ENCODE measurements at places on chromosomes 3 and 15.

DNA sequence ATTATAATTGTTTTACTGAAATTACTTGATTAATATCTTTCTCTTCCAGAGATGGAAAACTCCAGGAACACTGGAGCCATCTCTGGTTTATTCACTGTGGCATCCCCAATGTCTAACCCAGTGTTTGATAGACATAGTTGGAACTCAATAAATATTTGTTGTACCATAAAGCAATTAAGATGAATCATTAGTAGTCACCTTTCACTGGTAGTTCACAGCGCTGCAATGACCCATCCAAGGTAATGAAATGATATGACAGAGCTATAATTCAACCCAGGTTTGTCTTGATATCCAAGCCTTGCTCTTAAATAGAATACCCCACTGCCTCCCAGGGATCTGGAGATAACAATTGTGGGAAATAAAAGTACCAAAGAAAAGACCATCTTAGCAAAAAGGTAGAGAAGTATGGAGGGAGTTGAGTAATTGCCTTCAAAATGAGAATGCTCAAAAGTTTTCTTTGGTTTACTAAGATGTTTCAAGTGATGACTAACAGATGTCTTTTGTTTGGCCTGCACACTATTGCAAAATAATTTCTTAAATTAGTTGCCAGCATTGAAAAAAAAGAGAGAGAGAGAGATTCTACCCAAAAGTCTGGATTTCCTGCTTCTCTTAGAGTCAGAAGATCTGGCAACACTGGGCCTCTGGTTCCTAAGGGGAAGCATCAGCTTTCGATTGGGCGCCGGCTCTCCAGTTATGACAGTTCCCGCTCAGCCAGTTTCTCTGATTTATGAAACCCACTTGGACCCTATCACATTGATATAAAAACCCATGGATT, 348.5 kb downstream of the ERC2 start:
- peak; percentile 60 for DNase-seq

DNA sequence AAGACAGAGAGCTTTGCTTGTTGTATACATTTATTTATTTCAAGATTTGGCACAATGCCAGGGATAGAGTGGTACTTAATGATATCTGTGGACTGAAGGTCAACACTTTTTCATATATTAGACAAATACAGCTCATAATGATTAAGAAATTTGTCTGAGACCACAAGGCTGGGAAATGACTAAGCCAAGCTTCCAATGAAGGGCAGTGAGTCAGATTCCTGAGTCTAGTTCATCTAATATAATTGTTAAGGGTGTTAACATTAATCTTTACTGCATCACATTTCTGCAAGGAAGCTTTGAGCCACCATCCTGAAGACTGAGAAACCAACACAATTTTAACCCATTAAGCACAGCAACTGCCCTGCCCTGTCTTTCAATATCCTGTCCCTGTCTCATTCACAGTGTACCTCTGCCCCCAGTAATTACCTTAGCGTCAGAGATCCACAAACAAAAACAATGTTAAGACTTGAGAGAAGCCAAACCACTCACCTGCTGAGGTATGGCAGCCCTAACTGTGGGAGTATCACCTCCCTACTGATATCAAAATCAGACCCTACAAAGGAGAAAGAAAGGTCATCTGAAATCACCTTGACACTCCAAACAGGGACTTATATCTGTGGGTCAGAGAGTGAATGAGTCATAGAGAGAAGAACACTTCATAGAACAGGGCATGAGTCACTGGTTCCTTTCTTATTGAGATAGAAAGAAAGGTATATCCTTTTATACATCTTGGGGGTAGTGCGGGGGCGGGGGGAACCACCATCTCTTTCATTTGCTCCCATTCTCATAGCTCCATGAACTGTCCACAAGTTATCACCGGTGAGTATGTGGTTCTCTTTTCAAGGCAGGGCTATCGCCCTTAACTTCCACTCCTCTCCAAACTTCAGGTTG, 74.7 kb downstream of the MAGI1 start:
- DNase-seq, result peak; percentile 79

GRCh38 chr15:79849789-79850188, 47.0 kb downstream of the MTHFS start:
- DNase-seq, result no peak

DNA sequence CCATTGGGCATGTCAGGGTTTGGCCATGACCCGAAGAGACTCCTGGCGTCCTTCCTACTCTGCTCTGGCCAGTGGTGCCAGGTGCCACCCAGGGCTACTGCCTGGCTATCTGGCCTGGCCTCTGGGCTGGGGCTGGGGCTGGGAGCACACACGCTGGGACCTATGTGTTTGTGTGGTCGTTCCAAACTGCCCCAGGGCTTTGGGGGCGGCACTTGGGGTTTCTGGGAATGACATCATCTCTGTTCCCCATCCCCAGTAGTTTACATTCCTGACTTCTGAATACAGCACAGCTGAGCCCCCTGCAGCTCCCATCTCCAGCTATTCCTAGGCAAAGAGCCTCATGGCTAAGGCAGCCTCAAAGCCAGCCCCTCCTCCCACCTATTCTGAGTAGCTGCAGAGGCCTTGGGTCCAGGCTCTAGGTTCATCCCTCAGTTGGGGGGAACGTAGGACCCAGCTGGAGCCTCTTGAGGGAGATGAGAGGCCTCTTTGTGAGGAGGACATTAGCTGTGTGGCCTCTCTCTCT, 24.3 kb downstream of the PLEKHO2 start:
- DNase-seq, result peak; percentile 87

DNA sequence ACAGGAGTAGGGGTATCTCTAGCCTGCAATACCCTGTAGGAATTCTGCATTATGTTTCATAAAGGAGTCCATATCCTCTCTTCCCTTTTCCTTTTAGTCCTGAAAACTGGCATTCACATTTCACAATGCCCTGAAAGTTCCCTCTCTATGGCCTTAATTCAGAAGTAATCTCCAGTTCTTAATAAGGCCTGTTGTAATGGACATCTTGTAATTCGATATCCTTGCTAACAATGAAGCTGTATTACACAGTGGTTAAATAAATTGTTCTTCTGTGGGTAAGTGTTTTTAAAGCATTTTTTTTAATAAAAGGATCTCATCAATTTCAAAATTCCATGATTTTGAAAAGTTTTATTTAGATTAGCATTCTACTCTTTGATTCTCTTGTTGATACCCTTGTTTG, 34.3 kb upstream of the NEO1 start:
- no peak for DNase-seq

- no peak for DNase-seq
Measured at GRCh38 chr3:183912895-183913579, 28.4 kb upstream of the PARL start.

DNA sequence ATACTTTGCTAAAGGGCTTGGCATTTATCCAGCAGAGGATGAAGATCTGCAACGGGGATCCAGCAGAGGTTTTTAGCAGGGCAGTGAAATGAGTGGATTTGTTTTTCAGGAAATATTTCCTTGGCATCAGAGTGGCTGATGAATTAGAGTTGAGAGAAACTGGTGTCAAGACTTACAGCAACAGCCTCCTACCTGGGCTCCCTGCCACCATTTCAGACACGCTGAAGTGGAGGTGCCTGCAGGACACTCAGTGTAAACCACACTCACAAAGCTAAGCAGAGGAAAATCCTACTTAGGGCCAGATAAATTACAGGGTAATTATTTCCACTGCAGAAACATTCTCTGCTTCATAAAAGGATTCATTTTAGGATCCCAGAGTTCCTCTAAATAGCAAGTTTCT, 519.7 kb downstream of the FGF12 start:
- no peak for DNase-seq

- no peak for DNase-seq
Measured at GRCh38 chr15:101614761-101615160, 37.4 kb downstream of the TM2D3 start.

- DNase-seq, result no peak
Measured at GRCh38 chr15:40501487-40501886, 30.7 kb downstream of the CHST14 start.

DNA sequence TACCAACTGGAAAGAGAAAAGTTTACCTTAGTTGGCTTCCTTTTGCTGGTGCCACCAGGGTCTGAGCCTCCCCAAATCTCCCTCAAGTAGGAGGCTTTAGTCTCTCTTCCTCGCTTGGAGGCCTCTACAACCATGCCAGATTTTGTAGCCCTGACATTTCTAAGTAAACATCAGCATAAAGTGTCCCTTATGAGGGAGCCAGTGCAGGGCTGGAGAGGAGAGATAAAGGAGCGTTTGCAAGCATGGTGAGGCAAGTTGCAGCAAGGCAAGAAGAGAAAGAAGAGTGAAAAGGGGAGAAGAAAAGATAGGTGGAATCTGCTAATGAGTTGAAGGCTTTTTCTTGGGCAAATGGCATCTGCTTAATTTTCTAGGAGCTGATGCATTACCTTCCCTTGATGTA, 82.7 kb upstream of the FNDC3B start:
- DNase-seq, result no peak

DNA sequence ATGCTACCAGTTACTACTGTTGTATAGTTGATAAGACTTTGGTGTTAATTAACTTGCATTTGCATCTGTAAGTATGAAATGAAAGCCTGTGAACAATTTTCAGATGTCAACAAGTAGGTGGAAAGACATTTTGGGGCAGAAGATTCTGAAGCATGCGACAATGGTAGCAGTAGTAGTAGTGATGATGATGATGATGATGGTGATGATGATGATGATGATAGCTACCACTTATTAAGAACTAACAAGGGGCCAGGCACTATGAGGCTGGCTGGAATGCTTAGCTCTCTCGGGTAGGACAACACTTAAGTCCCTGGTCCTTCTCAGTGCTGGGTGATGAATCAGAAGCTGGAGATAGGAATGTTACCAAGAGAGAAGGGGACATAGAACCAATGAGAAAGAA, 333.4 kb upstream of the IL12A start:
- DNase-seq, result no peak

DNA sequence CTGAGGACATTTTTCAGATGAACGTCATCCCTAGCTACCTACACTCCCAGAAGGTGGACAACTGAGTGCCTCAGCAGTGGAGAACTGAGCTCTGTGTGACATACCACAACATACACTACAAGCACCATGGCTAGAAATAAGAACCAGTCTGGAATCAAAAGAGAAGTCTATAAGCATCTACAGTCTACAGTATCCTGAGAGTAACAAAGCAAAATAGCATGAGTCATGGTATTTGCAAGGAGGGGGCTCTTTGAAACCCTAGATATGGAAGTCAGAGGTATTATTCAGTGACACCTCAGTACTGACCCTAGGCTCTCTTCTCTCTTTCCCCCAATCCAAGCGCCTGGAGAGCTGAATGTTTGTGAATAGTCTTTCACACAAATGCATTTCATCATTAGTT, 87.5 kb downstream of the TNIK start:
- DNase-seq, result no peak

- peak; percentile 93 for DNase-seq
Measured at GRCh38 chr3:158167737-158168557, 58.1 kb downstream of the RSRC1 start.

DNA sequence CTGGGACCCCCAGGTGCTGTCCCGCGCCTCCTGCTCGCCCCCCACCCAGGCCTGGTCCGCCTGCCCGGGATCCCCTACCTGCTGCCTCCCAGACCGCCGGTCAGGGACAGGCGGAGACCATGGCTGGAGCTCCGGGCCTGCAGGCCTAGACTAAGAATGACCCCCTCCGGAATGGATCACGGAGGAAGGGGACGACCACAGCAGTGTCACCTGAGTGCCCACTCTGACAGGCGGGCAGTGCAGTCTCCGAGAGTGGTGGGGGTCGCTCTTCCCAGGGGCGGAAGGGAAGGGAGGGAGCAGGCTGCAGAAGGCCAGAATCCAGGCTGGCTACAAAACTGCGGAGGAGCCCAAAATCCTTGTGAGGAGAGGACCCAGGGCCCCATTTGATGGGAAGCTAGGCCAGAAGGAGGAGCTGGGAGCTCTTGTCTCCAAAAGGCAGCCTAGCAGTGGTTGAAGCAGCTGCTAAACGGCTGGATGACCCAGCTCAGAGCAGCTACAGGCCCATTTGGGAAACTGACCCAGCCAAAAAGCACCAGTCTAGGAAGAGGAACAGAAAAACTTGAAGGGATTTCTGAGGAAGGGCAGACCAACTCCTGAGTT, 908 bp upstream of the RAB43 start:
- DNase-seq, result no peak

DNA sequence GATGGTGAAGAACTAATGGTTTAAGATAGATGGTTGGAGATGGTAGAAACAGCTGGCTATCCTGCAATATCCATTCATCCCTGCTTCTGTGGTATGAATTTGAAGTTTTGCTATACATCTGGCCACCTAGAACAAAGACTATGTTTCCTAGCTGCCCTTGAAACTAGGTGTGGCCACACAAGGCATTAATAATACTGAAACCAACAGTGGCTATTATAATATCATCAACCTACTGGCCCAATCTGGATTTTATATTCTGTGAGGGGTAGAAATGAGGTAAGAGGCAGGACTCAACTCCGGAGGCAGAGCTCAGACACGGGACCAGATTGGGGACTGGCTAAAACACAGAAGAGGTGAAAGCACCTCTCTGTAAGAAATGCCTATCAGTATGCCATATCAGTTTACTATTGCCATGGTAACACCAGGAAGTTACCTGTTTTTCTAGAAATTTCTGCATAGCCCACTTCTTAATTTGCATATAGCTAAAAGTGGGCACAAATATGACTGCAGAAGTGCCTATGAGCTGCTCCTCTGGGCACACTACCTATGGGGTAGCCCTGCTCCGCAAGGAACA, 8.4 kb downstream of the IFT80 start:
- no peak for DNase-seq

- no peak for DNase-seq
Measured at GRCh38 chr3:185778821-185779220, 46.0 kb downstream of the IGF2BP2 start.

GRCh38 chr3:51276046-51276445, 109.0 kb upstream of the MANF start:
- no peak for DNase-seq

- peak; percentile 56 for DNase-seq
Measured at GRCh38 chr15:70494852-70495571, 268.3 kb downstream of the UACA start.

- no peak for DNase-seq
Measured at GRCh38 chr3:52172262-52172757, 18.1 kb upstream of the POC1A start.

DNA sequence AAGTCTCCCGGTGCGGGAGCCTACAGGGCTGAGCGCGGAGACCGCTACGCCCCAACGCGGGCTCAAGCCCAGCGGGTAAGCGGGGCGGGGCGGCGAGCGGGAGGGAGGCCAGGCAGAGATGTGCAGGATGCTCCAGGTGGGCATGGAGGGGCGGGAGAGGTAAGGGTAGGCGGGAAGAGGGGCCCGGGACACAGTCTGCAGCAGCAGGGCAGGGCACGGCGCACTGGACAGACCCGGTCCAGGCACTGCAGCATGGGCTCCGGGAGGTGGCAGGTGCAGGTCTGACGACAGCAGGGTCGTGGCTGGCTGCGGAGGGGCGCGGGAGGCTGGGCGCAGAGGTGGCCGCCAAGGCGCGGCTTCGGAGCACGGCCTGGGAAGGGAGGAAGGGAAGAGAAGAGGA, 102.8 kb downstream of the GABRB3 start:
- DNase-seq, result no peak

GRCh38 chr3:112351823-112352222, 18.9 kb downstream of the CD200 start:
- no peak for DNase-seq

GRCh38 chr15:39431376-39431775, 149.5 kb upstream of the THBS1 start:
- no peak for DNase-seq

Data from GM04504 (cell line).